ENCODE measurements at places on chromosomes 3 and 15. TPM values are rescaled to one million over a fixed set of nuclear protein-coding genes. Genes with fewer than 3 reads are reported as not detected.

GRCh38 chr15:60162251-60162967, 158.3 kb downstream of the FOXB1 start:
- no peak for DNase-seq
- H3K36me3 ChIP-seq = no peaks in the 10 kb centered on the region
- H3K27ac ChIP-seq = no peak overlapping the region
- H3K27me3 ChIP-seq = peaks cover 12% of the 10 kb centered on the region
- no peaks in the 10 kb centered on the region for H3K4me1 ChIP-seq

ARNT2 gene
- total RNA-seq = 30.0 TPM

THSD4 gene
- 15.6 TPM for total RNA-seq

DNA sequence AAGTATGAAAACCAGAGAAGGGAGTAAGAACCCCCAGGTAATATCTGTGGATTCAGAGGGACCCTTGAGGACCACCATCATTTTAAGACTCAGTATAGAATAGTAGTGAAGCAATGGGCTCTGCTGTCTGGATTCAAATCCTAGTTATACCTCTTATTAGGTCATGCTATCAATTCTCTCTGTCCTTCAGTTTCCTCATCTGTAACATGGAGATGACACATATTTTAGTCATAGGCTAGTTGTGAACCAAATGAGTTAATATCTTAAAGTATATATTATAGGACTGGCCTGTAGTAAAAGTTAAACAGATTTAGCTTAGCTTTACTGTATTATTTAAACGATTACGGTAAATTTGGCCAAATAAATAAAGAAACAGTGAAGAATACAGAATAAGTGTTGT, 177.3 kb upstream of the GOLIM4 start:
- no peak overlapping the region for H3K4me3 ChIP-seq
- H3K4me1 ChIP-seq = no peaks in the 10 kb centered on the region
- H3K27me3 ChIP-seq = no peaks in the 10 kb centered on the region

CTDSPL gene
- total RNA-seq = 44.5 TPM

GRCh38 chr3:107929088-107929487, 161.7 kb downstream of the CD47 start:
- H3K27ac ChIP-seq = no peak overlapping the region
- peaks cover 4% of the 10 kb centered on the region for H3K4me1 ChIP-seq
- peak; percentile 34 for DNase-seq
- H3K36me3 ChIP-seq = no peaks in the 10 kb centered on the region
- H3K27me3 ChIP-seq = peaks cover 32% of the 10 kb centered on the region

RBP2 gene
- not detected for total RNA-seq

GRCh38 chr15:27690290-27690689, 408.8 kb downstream of the OCA2 start:
- no peak overlapping the region for H3K4me3 ChIP-seq
- no peaks in the 10 kb centered on the region for H3K4me1 ChIP-seq
- no peaks in the 10 kb centered on the region for H3K36me3 ChIP-seq
- H3K27me3 ChIP-seq = no peaks in the 10 kb centered on the region
- no peak overlapping the region for H3K27ac ChIP-seq
- DNase-seq = no peak

GRCh38 chr15:91853948-91854638, 585 bp downstream of the SLCO3A1 start:
- H3K4me3 ChIP-seq = peak overlapping the region; percentile 83
- H3K27me3 ChIP-seq = no peaks in the 10 kb centered on the region
- H3K36me3 ChIP-seq = no peaks in the 10 kb centered on the region
- H3K27ac ChIP-seq = no peak overlapping the region

GRCh38 chr3:28951772-28952556, 328.9 kb upstream of the RBMS3 start:
- no peak overlapping the region for H3K27ac ChIP-seq
- H3K4me1 ChIP-seq = peaks cover 3% of the 10 kb centered on the region
- no peak overlapping the region for H3K4me3 ChIP-seq
- H3K36me3 ChIP-seq = no peaks in the 10 kb centered on the region
- H3K27me3 ChIP-seq = no peaks in the 10 kb centered on the region

GOLGA8J gene
- total RNA-seq = 0.29 TPM

DNA sequence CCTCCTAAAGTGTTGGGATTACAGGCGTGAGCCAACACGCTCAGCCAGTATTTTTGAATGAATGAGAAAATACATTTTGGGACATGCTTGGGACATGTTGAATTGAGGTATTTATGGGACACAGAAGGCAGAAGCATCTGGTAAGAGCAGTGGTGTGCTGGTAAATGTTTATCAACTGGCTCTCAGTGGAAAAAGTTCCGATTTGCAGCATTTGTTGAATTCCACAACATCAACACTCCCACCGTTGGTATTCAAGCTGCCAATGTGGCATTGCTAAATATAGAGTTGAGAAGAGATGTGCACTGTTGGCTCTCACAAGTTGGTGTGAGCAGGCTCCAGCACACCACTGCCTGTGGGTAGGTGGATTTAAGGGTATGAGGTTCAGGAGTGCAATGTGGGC, 35.8 kb upstream of the LRRFIP2 start:
- peaks cover 16% of the 10 kb centered on the region for H3K4me1 ChIP-seq
- H3K27me3 ChIP-seq = no peaks in the 10 kb centered on the region
- H3K4me3 ChIP-seq = no peak overlapping the region
- no peaks in the 10 kb centered on the region for H3K36me3 ChIP-seq
- no peak for DNase-seq

CERS3 gene
- not detected for total RNA-seq

FAM174B gene
- total RNA-seq = 5.1 TPM

- peak; percentile 92 for DNase-seq
- no peaks in the 10 kb centered on the region for H3K36me3 ChIP-seq
- no peaks in the 10 kb centered on the region for H3K4me1 ChIP-seq
- peaks cover 41% of the 10 kb centered on the region for H3K27me3 ChIP-seq
- H3K4me3 ChIP-seq = no peak overlapping the region
- H3K27ac ChIP-seq = no peak overlapping the region
Measured at GRCh38 chr15:70356919-70357318, 259.2 kb upstream of the TLE3 start.

NLGN1 gene
- 7.7 TPM for total RNA-seq

GRCh38 chr3:79478620-79479019, 289.2 kb downstream of the ROBO1 start:
- no peaks in the 10 kb centered on the region for H3K27me3 ChIP-seq
- no peak overlapping the region for H3K27ac ChIP-seq
- H3K4me1 ChIP-seq = no peaks in the 10 kb centered on the region
- no peak overlapping the region for H3K4me3 ChIP-seq

DNA sequence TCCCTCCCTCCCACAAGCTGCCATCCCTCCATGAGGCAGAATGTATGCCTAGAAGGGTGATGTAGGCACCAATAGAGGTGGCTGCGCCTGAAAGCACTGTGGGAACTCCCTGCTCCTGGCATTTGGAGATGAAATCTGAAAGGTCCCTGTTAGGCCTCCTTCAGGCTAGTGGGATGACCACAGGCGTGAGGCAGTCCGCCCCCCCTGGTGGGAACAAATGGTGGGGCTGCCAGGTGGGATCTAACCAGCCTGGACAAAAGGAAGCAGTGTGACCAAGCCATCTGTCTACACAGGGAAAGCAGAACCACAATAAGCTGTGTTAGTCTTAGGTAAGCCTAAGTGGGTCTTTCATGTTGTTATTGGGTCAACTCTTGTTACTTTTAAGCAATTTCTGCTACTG, 25.3 kb downstream of the IL5RA start:
- no peak overlapping the region for H3K4me3 ChIP-seq
- no peaks in the 10 kb centered on the region for H3K4me1 ChIP-seq
- DNase-seq = no peak
- H3K27me3 ChIP-seq = no peaks in the 10 kb centered on the region
- H3K27ac ChIP-seq = no peak overlapping the region
- H3K36me3 ChIP-seq = no peaks in the 10 kb centered on the region

LARP6 gene
- 76.0 TPM for total RNA-seq

DNA sequence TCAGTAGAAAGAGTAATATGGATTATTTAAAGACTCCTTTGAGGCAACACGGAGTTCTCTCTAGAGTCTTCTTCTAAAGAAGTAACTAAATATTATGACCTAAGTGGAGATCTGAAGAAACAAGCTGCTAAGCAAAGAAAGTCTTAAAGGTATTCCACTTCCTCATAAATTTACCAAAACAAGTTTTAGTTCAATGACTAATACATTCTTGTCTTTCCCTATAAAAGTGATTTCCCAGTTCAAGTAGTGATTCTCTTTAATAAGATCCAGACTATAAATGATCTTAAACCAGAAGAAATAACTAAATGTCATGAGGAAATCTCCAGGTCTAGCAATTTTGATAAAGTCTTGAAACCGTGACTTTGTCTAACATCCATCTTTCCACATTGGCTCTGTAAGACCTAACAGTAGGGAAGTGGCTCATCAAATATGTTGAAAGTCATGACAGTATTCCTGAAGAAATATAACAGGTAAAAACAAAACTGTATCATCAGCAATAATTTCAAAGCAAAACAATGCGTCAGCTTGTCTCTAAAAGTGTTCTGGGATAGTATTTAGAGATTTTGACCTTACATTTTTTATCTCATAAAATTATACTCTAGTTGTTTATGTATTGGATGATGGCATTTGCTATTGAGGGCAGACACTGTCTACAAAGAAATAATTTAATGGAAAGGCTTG, 51.8 kb upstream of the NEDD4 start:
- H3K4me1 ChIP-seq = peaks cover 17% of the 10 kb centered on the region
- no peak overlapping the region for H3K4me3 ChIP-seq
- DNase-seq = no peak
- no peaks in the 10 kb centered on the region for H3K27me3 ChIP-seq
- no peak overlapping the region for H3K27ac ChIP-seq
- no peaks in the 10 kb centered on the region for H3K36me3 ChIP-seq

- no peaks in the 10 kb centered on the region for H3K27me3 ChIP-seq
- no peak overlapping the region for H3K4me3 ChIP-seq
- no peak for DNase-seq
- no peak overlapping the region for H3K27ac ChIP-seq
Measured at GRCh38 chr3:111932946-111933345, 45.9 kb upstream of the ABHD10 start.

GRCh38 chr3:189739378-189739777, 108.2 kb downstream of the TP63 start:
- DNase-seq = no peak
- H3K4me3 ChIP-seq = no peak overlapping the region
- no peaks in the 10 kb centered on the region for H3K36me3 ChIP-seq
- no peak overlapping the region for H3K27ac ChIP-seq
- no peaks in the 10 kb centered on the region for H3K27me3 ChIP-seq

GRCh38 chr3:21562243-21562642, 188.8 kb downstream of the ZNF385D start:
- no peak overlapping the region for H3K27ac ChIP-seq
- DNase-seq = no peak
- no peak overlapping the region for H3K4me3 ChIP-seq
- no peaks in the 10 kb centered on the region for H3K36me3 ChIP-seq

PLEKHO2 gene
- 38.3 TPM for total RNA-seq

FAM131A gene
- total RNA-seq = 9.8 TPM

HYPK gene
- total RNA-seq = 6.5 TPM

DNA sequence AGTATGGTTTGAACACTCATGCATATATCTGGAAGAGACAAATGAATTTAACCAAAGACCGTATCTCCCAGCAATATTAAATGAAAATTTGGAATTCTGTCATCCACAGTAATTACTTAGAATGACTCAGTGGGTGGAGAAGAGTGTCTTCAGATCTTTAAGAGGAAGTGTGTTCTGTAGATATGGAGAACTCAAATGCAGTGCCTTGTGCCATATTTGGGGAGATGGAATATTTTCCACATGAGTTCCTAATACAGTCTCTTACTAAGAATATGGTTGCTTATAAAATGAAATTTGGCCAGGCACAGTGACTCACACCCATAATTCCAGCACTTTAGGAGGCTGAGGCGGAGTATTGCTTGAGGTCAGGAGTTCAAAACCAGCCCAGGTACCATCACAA, 40.5 kb downstream of the ANO10 start:
- peaks cover 4% of the 10 kb centered on the region for H3K4me1 ChIP-seq
- H3K27ac ChIP-seq = no peak overlapping the region
- peak; percentile 45 for DNase-seq
- H3K4me3 ChIP-seq = no peak overlapping the region
- H3K36me3 ChIP-seq = peaks cover 6% of the 10 kb centered on the region

DNA sequence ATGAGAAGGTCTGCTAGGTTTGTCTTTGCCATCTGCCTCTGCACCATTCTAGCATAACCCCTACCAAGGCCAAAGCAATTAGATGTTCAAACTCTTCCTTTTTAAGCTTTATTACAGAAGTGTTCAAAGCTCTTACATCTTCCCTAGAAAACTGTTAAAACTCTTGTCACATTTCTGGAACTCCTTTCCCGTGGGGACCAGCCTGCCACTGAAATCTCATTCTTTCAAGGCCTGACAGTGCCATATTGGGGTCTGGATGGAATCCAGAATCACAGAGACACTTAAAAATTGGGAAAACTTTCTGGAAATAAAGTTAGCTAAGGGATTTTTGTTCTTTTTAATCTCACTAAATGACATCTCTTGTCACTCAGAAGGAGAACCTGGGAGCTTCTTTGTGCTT, 153.8 kb upstream of the SLCO3A1 start:
- no peak for DNase-seq
- H3K36me3 ChIP-seq = no peaks in the 10 kb centered on the region
- H3K4me3 ChIP-seq = no peak overlapping the region

C3orf85 gene
- not detected for total RNA-seq

SLMAP gene
- 50.7 TPM for total RNA-seq

DNA sequence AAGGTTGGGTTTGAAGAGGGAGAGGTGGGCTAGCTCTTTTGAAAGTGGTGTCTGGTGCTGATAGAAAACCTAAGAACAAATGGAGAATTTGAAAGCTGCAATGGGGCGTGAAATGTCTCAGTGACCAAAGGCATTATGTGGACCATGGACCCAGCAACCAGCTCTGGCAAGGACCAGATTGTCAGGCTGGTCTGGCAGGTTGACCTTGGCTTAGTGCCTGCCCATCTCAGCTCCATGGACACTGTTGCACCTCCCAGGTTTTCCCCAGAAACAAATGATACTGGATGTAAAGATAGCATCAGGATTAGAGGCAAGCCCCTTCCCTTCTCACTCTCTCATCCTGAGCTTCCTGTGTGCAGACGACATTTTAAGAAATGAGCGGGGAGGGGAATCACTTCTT, 302.9 kb upstream of the LRRFIP2 start:
- no peak overlapping the region for H3K4me3 ChIP-seq
- H3K27me3 ChIP-seq = no peaks in the 10 kb centered on the region
- H3K36me3 ChIP-seq = no peaks in the 10 kb centered on the region
- H3K4me1 ChIP-seq = peaks cover 2% of the 10 kb centered on the region

DNA sequence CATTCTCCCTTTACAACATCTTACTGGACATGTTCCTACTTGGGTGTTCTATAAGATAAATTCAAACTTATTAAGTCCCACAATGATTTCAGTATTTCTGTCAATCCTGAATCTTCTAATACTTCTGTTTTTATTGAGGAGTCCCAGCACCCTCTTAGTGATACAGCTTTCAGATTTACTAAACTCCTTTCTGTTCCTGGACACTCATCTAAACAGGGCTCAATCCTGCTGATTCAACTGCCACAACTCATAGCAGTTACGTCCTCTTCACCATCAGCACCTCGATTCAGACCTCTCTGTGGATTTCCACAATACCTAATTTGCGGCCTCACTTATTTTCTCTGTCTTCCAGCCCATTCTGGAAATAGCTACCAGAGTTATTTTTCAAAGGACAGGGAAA, 101.6 kb downstream of the KCNMB2 start:
- no peak for DNase-seq
- no peaks in the 10 kb centered on the region for H3K36me3 ChIP-seq
- H3K4me3 ChIP-seq = no peak overlapping the region
- H3K27ac ChIP-seq = no peak overlapping the region

GRCh38 chr3:187841560-187841959, 96.3 kb upstream of the BCL6 start:
- H3K27me3 ChIP-seq = no peaks in the 10 kb centered on the region
- H3K4me1 ChIP-seq = peaks cover 12% of the 10 kb centered on the region
- H3K27ac ChIP-seq = no peak overlapping the region
- DNase-seq = peak; percentile 72
- no peaks in the 10 kb centered on the region for H3K36me3 ChIP-seq

GRCh38 chr15:93451265-93451664, 362.3 kb upstream of the RGMA start:
- H3K36me3 ChIP-seq = no peaks in the 10 kb centered on the region
- no peaks in the 10 kb centered on the region for H3K4me1 ChIP-seq
- DNase-seq = no peak
- no peak overlapping the region for H3K27ac ChIP-seq
- H3K27me3 ChIP-seq = no peaks in the 10 kb centered on the region
